Cerebellar nuclear complex (tissue), 1 donor: ENCODE measurements at places on chromosomes 1 and 21.
A peak's percentile ranks its signal among the peaks of the same experiment; 100 is the strongest.

DNA sequence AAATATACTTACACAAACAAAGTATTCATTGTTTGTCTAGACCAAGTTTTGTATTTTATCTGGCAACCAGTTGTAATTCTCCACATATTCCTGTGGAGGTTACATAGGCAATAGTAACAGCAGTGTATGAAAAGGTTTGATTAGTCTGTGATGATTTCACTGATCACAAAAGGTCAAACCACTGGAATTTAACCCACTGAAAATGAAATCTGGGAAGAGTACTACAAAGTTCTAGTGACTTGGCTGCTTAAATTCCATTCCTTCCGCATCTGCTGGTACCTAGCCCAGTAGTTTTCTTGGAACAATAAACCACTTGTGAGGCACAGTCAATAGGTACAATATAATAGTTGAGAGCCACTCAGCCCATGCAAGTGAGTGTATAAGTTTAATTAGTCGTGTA, 205.4 kb downstream of the NFIA start:
- DNase-seq, result no peak

GRCh38 chr1:203628201-203629015, 1.8 kb downstream of the ATP2B4 start:
- DNase-seq, result no peak

GRCh38 chr1:87402241-87403002, 73.7 kb downstream of the LMO4 start:
- DNase-seq, result no peak

DNA sequence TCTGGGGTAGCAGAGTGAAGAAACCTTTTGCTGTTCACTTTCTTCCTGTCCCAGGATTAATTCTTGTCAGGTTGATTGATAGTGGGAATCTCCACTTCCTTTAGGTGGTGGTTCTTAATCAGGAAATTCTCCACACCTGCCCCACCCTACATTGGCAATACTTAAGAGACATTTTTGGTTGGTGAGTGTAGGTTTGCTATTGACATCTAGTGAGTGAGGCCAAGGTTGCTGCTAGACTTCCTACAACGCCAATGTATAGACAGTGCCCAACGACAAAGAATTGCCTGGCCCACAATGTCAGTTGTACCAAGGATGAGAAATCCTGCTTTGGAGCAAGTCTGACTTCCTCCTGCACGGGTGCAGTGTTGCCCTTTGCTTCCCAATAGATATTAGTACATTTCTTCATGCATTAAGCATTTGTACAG, 38.5 kb downstream of the MAP3K7CL start:
- DNase-seq, result no peak

DNA sequence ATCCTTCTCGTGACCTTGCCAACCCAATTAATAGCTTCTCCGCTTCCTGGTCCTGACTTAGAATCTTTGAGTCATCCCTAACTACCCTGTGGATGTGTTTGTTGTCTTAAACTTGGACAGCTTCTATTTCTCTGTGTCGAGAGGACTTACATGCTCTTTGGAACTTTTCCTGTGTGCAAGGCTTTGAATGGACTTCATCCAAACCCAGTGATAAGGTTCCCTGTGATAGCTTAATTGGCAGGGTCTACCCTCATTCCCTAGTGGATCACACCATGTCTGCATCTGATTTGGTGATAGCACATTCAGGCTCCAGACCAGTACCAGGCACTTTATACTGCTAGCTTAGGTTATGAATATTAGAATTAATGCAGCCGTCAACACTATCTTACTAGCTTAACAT, 378.2 kb upstream of the KAZN start:
- no peak for DNase-seq

GRCh38 chr21:24280596-24280995, 1326.7 kb downstream of the MRPL39 start:
- DNase-seq, result no peak

DNA sequence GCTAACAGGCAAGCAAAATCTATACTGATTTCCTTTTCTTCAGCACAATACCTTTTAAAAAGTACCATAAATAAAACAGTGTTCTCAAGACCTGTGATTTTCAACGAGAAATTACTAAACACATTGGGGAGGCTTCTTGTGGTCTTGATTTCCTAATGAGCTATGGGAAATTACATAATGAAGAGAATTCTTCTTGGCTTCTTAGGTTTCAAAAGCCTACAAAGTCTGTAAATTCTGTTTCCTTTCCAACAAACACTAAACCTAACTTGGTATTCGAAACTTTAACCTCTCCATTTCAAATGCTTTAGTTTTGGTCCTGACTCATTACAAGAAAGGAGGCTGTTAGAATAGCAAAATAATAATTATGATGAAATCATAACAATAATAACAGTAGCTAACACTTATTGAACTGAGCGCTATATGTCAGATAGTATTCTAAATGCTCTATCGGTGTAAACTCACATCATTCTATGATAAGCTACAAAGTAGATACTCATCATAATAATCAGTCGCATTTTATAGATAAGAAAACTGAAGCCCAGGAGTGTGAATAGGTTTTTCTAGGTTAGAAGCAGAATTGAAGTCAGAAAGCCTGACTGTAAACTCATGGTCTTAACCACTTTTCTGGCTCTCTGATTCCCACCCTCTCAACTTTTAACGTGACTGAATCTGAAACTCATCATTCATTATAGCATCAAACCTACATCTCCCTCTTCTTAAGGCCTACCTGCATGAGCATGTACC, 486.7 kb downstream of the SMYD3 start:
- DNase-seq, result no peak

DNA sequence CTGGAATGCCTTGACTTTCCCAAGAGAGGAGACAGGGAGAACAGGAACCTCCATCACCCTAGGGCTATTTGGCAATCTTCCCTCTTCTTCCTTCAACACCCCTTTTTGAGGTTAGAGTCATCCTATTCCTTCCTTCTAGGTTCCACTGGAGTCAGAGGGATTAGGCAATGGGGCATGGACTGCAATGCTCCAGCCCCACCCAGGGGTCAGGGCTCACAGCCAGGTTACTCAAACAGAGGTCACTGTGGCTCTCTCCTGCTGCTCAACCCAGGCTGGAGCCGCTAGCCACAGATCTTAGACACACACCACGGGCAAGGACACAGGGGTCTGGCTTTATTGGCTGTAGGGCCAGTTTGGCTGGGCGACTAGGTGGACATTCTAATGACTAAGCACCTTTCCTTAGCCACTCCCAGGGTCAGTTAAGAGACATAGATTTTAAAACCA, 145.5 kb upstream of the NRIP1 start:
- no peak for DNase-seq

DNA sequence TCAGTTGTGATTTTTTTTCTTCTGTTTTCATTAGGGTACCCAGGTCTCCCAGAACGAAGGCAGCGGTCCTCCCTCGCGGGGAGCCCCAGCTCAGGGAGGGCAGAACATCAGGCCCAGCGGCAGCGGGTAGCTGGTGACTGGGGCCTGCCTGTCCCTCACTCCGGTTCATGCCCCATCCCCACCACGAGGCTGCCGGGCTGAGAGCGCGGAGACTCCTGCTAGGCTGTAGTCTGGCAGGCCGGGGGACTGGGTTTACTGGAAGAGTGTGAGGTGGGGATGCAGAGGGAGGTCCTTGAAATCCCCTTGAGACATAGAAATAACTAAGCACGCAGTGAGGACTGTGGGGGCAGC, 10.5 kb downstream of the BRINP2 start:
- DNase-seq, result no peak

DNA sequence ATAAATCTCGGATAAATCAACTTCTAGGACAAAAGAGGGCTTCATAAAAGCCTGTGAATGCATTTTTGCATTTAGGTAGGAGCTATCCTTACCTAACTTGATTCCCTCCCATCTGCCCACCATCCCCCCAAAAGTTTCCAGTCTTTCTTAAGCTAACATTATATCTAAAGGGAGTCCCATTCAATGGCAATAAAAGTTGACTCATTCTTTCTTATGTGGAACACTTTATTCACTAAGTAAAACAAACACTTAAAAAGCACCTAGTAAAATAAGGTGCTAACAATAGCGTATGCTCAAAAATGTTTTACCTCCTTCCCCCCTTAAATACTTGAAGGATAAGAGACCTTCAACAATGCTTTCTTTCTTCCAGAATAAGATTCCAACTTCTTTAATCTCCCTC, 83.8 kb downstream of the GON4L start:
- no peak for DNase-seq

GRCh38 chr1:227072991-227073390, 132.9 kb downstream of the COQ8A start:
- no peak for DNase-seq

DNA sequence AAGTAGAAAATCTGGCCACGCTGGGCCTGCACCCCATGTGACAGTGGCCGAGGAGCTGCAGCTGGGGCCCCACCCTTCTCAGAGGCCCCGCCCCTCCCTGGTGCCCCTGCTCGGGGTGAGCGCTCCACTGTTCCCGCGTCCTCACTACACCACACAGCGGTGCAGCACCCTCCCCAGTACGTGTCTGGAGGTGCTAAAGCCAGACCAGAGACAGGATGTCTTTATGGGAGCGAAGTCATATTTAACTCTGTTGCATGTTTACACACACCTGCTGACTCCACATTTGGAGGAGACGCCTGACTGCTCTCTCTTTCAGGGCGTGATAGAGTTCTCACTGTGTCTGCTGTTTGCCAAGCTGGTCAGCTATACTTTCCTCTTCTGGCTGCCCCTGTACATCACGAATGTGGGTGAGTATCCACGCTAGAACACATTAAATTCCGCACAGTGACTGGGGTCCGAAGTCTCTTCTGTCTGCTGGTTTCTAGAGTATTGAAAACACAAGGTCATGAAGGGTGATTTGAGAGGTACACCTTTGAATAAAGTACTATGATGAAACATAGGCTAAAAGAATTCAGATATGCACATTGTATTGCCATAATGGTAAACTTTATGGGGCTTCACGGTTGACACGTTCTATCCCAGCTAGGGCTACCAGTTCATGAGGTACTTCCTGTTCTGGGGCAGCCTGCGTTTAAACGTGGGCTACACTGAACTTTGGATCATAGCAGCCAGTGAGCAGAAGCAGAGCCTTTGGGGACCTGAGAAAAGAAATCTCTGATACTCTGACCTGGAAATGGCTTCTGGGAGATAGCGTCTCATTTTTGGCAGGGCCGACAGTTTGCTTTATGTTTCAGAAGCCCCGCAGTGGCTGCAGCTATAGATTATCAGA, 48.4 kb downstream of the SLC37A1 start:
- no peak for DNase-seq

DNA sequence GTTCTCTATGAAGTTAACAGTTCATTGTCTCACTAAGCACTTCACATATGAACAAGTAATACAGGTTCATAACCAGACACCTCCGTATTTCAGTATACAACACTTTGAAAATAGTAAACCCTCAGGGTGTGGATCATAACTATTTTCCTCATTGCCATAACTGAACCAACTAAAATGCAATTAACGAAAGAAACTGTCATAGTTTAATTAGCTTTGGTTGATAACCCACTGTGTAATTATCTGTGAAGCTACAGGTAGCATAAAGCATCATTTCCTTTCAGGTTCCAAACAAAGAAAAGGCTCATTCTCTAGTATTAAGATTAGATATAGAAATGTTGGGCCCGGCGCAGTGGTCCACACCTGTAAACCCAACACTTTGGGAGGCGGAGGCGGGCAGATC, 58.5 kb downstream of the EIF4G3 start:
- no peak for DNase-seq

GRCh38 chr1:46394108-46394871, at the start of gene FAAH:
TSS of gene FAAH (plus strand) at chr1:46394317. CDS start at chr1:46394349, 32 bp downstream.
- DNase-seq, result peak; percentile 27

GRCh38 chr1:58432851-58433668, 113.5 kb downstream of the OMA1 start:
- no peak for DNase-seq

DNA sequence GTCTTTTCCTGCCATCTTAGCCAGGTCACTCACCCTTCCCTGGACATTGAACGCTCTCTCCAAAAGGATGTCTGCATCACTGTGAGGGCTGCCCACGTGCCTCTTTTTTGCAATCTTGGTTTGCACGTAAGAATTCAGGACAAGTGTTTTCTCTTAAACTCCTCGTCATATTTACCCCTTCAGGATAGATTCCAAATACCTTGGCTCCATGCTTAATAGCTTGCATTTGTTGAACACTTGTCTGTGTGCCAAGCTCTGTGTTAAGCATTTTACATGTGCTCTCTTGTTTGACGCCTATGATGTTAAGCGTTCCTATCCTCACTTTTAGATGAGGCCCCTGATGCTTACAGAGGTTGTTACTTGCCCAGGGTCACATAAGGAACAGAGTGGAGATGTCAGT, 29.8 kb downstream of the RCSD1 start:
- DNase-seq, result no peak

GRCh38 chr1:240618946-240619345, 7.0 kb upstream of the GREM2 start:
- DNase-seq, result no peak

- no peak for DNase-seq
Observed at GRCh38 chr1:219991511-219991810, 54.8 kb downstream of the EPRS1 start.

DNA sequence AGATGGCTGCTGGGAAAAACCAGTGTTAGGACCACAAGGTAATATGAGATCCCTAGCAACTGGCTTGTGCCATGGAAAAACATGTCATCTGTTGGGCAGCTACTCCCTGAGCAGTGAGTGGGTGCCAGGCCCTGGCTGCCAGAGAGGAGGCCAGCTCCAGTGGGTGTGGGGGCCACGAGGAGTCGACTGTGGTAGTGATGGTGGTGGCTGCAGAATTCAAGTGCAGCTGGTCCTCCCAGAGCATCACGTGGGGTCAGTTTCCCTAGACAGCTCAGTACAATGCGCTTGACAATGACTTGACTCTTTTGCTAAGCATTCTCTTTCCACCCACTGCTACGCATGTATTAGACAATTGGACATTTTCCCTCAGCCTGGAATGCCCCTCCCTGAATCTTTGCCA, 14.5 kb upstream of the CDC42 start:
- no peak for DNase-seq

- DNase-seq, result no peak
Observed at GRCh38 chr1:45443580-45444446, 47.1 kb downstream of the TESK2 start.

- DNase-seq, result no peak
Observed at GRCh38 chr1:245997471-245998258, 509.4 kb downstream of the SMYD3 start.

- no peak for DNase-seq
Observed at GRCh38 chr1:2528966-2529783, 888 bp downstream of the HES5 start.

DNA sequence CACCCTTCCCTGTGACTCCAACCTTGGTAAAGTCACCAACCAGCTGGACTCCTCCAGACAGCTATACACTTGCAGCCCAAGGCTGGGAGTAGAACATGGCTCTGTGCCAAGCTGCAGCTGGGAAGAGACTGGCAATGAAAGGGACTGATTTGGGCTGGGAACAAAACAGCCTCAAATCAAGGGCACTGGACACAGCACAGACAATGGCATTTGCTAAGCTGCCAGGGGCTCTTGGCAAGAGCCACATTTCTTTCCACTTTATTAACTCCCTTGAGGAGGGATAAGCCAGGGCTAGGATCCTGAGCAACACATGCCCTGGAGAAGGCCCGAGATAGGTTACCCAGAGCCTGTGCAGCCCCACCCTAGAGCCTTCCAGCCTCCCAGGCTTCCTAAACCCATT, 12.0 kb downstream of the SYT11 start:
- peak; percentile 78 for DNase-seq
